NCI-H2081 treated with DMSO at 0.1 percent for 48 hours (cell line): ENCODE measurements at places on chromosomes 1 and 21.

- no peak for DNase-seq
Observed at GRCh38 chr1:66998972-66999371, 55.0 kb downstream of the SLC35D1 start.

DNA sequence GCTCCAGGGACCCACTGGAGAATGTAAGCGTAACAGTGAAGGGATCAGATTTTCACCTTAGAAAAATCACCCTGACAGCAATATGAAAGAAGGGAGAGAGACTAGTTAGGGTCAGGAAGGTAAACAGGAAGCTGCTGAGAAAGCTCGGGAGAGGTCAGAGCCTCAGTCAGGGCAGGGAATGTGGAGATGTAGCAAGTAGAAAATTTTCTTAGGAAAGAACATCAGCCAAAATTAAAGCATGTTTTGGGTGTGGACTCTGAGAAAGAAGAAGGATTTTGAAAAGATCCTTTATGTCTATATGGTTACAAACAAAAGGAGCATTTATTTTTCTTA lies 16.7 kb upstream of the ERICH3 start:
- DNase-seq: no peak

GRCh38 chr1:233627823-233628222 lies 13.9 kb downstream of the KCNK1 start:
- DNase-seq: no peak

DNA sequence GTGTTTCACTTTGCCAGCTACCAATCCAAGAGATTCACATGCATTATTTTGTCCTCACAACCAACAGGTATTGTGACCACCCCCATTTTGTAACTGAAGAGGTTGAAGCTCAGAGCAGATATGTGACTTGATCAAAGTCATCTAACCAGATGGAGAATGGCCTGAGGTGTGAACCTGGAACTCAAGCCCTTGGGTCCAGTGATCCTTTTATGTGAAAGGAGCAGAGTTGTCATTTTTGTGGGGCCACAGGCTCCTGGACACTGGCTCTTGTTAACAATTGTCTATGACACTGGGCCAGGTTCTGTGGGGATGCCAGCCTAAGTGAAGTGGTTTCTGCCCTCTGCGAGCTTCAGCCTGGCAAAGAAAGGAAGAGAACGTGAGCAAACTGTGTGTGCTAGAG lies 172.6 kb downstream of the ZZZ3 start:
- DNase-seq: no peak

DNA sequence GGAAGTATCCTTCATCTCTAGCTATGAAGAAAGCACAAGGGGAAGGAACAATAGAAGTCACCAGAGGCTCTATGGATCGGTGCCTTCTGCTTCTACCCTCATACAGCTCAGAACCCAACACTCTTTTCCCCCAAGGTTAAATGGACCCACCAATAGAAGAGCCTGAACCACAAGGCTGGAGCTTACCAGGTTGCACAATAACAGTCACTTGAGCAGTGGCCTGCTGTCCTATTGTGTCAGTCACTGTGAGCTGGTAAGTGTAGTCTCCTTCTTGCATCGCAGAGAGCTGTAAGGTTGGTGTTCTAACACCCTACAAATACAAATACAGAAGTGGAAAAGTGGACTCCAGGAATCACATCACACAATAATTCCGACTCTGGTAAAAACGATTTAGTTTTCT lies 103.0 kb downstream of the KIAA0319L start:
- DNase-seq: no peak

GRCh38 chr1:57124768-57125446 lies 159.1 kb upstream of the C8B start:
- DNase-seq: no peak
